Dorsolateral prefrontal cortex (tissue), 122 donors: ENCODE measurements at places on chromosomes 4 and X.

GRCh38 chrX:21993265-21993664, 38.9 kb upstream of the PHEX start:
- DNase-seq, result no peak

DNA sequence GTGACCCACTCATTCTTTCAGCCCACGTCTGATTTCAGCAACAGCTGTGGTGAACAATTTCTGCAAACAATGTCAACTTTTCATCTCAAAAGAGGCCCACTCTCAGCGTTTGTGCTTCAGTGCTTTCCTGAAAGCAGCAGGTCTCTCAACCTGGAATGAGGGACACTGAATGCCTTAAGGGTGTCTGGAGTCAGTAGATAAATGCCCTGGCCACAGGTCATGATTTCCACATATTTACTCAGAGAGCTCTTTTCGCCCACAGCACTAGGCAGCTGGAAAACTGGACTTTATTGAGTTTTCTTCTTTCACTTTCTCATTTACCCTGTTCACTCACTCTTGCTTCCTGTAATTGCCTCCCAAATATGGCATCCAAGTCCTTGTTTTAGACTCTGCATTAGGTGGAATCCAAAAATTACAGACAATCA, 52.8 kb downstream of the NPFFR2 start:
- no peak for DNase-seq

DNA sequence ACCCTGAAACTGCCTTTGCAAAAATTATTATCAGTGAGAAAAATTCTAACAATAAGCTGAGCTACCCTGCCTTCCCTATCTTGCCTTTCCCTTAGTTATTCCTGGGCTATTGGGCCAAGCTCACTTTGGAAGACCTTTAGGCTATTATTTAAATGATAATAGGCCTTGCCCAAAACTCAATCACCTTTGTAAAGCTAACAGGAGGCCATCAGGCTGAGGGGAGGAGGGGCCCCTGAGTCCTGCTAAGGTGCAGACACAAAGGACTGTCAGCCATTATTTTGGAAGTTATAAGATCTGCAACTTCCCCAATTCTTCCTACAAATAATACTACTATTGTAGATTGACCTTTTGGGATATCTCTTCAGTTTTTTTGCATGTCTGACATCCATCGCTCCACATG, 278.8 kb upstream of the DIAPH2 start:
- DNase-seq, result no peak

DNA sequence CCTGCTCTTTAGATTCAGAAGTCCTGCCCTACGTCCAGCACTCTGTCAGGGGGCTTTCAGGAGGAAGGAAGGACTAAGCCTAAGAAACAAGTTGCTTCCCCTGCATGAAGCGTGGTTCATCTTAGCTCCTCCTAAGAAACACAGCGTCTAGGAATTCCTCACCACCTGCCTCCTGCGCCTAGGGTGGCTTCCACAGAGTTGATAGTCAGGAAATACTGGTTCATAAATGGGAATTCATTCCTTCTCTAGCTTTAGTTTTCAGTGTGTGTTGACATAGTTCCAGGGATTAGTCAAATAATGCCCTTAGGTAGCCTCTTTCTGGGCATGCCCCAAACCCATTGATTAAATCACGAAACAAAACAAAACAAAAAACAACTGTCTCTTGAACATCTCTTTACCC, 1.7 kb upstream of the MXRA5 start:
- no peak for DNase-seq

GRCh38 chrX:37926700-37927099, 79.3 kb upstream of the DYNLT3 start:
- DNase-seq, result no peak

GRCh38 chrX:122816288-122816687, 367.8 kb upstream of the GRIA3 start:
- DNase-seq, result no peak

- DNase-seq, result no peak
Observed at GRCh38 chr4:170990989-170991589, 822.1 kb upstream of the GALNTL6 start.
